ENCODE measurements at places on chromosomes 16 and 17.

GRCh38 chr16:29025735-29026134 is 40.9 kb downstream of the LAT start:
- DNase-seq: no peak

DNA sequence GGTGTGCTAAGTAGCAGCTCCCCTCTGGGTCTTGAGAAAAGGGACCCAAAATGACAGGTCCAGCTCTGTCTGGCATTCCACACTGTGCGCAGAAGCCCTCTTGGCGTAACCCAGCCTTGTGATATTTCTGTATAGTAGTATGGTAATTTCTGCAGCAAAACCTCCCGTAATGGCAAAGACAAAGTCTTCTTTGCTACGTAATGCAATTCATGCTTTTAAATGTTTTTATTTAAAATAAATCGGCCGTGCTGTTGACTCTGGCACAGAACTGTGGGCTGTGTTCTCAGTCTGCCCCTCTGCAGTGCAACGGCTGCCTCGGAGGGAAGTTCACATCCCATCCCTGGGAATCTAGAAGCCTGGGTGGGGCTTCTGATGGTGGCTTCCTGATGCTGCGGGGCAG is 75.2 kb downstream of the ASIC2 start:
- DNase-seq: no peak

DNA sequence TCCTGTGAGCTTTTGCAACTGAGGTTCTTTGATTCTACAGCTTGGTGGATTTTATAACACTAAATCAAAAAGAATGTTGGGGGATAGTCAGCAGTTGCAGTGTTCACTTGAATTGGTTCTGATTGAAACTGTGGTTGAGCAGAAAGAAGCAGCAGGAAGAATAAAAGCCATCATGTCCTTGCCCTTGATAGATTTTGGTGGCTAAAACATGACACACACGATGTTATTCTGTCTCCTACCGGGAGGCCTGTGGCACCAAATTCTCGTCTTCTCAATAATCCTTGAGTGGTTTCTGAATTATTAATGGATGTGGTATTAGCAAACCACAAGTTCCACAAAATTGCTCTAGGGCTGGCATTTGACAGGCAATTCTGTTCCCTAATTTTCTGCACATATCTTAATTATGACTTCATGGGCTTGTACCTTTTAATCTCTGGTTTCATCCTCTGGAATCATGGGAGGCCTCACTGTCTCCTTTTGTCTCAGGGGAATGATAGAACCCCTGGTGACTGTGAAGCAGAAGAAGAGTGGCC is 338.2 kb downstream of the SNX29 start:
- no peak for DNase-seq

- DNase-seq: no peak
These were observed 16.9 kb downstream of the GRIN2C start for GRCh38 chr17:74842599-74843351.

DNA sequence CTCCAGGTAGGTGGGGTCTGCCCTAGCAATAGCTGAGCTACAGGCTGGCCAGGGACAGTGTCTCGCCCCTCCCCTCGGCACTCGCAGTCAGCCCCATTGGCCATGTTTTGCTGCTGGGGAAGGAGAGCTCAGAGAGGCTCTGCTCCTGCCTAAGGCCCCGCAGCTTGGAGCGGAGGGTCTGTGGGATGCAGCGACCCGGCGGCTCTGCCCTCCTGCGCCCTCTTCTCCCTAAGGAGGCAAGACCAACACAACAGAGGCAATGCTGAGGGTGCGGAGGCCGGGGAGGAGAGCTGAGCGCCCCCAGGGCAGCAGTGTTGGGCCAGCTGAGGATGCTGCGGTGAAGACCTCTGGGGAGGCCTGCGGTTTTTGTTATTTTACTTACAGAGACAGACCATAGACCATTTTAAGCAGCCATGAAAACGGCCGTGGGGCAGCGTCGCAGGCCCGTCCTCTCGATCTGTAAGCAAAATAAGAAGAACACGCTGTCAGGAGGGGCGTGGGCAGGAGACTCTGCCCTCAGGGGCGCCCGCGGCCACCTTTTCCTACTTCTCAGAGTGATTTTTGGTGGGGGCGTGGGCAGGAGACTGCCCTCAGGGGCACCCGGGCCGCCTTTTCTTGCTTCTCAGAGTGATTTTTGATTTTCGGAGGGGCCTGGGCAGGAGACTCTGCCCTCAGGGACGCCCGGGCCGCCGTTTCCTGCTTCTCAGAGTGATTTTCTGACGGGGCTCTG is 31.4 kb upstream of the PABPN1L start:
- no peak for DNase-seq

DNA sequence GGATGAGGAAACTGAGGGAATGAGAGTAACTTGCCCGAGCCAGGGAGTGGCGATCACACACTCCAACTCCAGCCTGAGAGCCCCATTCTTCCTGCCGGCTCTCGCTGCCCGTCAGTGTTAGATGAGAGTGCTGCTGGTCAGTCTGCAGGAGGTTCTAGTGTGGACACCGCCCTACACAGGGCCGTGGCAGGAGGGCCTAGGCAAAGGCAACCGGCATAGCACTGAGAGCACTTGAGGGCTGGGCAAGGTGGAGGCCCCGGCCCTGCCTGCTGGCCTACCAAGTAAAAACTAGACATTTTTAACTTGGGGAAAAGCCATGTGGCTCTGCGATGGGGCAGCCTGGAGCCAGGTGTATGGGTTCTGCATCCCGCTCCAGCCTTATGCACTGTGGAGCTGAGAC is 354.8 kb downstream of the SEC14L1 start:
- DNase-seq: no peak

GRCh38 chr17:80969674-80970043 is 22.0 kb upstream of the CHMP6 start:
- DNase-seq: no peak

- DNase-seq: no peak
These were observed 35.9 kb downstream of the CACNA1G start for GRCh38 chr17:50596191-50597037.

DNA sequence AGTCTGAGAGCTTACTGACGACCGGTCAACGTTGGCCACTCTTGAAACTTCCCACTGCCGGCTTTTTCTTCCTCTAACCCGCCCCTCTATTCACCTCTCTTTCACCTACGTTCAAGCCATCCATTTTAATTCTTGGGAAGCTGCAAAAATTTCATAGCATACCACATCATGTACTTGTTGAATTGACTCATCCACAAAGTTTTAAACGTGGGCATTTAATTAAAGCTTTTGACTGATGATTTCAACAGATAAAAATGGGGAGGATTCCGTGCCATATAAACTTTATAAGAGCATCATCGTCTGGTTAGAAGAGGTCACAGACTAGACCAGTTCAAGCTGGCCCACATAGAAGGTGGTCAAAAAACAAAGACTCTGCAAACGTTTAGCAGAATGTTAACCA is 22.5 kb downstream of the VPS53 start:
- DNase-seq: no peak

- no peak for DNase-seq
These were observed 17.7 kb upstream of the SMURF2 start for GRCh38 chr17:64679710-64680216.

GRCh38 chr17:74663561-74663960 is 40.0 kb upstream of the CD300E start:
- DNase-seq: no peak

- peak; percentile 34 for DNase-seq
These were observed 5.4 kb upstream of the SLC5A2 start for GRCh38 chr16:31477220-31478216.

Data from stimulated activated CD4-positive, alpha-beta T cell treated with anti-CD3 and anti-CD28 coated beads, Interleukin-4, amount 100 ng/mL, for 24 hours (primary cell).